Cortex of kidney (tissue), 1 donor: ENCODE measurements at places on chromosomes 2 and 18.

GRCh38 chr2:133338224-133338623 is 230.0 kb downstream of the NCKAP5 start:
- DNase-seq: no peak

DNA sequence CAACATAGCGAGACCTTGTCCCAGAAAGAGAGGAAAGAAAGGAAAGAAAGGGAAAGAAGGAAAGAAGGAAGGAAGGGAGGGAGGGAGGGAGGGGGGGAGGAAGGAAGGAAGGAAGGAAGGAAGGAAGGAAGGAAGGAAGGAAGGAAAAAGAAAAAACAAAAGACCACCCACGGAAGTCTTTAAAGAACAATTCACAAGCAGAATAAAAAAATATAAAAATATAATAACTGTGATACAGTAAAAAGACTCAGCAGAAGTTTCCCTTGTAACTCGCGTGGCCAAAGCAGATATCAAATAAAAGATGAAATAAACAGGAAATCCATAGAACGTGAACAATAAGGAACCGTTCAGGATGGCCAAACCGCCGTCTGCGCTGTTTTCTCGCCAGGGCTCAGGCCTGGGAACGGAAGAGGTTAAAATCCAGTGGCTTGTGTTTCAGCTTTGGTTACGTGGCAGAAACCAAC is 1.2 kb upstream of the SLC1A4 start:
- DNase-seq: no peak

- DNase-seq: no peak
These were observed 323.9 kb upstream of the SOX11 start for GRCh38 chr2:5368263-5368662.

DNA sequence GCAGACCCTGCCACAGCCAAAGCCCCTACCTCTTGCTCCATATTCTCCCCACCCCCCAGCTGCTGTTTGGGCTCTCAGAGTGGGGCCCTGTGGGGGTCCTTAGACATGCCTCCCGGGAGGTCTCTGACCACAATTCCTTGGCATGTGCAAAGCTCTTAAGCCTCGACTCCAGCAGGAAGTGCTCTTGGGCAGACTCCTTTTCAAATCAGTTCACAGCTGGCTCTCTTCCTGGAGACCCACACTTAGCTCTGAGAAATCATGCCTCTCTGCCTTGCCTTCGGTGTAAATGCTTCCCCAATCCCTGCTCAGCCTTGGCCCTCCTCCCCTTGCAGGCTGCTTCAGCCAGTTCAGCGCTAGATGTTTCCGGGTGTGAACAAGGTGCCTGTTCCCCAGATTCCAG is 46.9 kb downstream of the NGEF start:
- DNase-seq: no peak

- DNase-seq: no peak
These were observed 20.8 kb downstream of the KCNF1 start for GRCh38 chr2:10932345-10933151.

- DNase-seq: no peak
These were observed 206.1 kb downstream of the KLHL29 start for GRCh38 chr2:23591111-23591510.

DNA sequence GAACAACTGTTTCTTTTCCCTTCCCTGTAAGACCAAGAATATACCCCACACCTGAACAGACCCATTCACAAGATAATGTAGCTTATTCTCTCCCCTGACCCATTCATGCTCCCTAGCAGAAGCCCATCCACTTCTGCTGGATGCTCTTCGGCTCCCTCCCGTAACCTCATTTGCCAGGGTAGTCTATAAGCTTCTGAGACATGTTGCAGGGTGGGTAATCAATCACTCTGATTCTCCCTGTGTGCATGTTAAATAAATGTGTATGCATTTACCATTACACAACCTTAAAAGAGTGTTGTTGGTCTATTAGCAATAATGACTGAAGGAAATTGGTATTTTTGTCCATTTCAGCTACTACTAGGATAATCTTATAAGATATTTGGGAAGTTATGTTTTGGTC is 1.3 kb downstream of the SLC19A3 start:
- DNase-seq: no peak

DNA sequence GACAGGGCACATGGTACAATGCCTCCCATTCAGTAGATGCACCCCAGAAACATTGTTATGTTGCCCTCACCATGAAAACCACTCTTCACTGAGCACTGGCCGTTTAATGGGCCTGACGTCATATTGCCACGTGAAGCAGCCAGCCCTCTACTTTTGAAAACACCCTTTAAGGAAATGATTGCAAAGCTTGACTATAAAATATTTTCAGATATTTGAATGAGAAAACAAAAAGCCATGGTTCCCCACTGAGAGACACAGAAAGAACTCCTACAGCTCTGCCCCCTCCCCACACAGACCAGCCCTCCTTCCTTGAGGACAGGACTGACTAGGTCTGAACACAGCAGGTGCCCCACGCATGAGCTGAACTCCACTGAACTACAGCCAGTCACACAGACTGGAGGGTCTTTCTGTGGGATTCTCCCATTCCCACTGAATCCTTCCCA is 349.1 kb downstream of the ANAPC1 start:
- no peak for DNase-seq

- DNase-seq: no peak
These were observed 1.6 kb downstream of the KCNJ3 start for GRCh38 chr2:154700136-154700535.

DNA sequence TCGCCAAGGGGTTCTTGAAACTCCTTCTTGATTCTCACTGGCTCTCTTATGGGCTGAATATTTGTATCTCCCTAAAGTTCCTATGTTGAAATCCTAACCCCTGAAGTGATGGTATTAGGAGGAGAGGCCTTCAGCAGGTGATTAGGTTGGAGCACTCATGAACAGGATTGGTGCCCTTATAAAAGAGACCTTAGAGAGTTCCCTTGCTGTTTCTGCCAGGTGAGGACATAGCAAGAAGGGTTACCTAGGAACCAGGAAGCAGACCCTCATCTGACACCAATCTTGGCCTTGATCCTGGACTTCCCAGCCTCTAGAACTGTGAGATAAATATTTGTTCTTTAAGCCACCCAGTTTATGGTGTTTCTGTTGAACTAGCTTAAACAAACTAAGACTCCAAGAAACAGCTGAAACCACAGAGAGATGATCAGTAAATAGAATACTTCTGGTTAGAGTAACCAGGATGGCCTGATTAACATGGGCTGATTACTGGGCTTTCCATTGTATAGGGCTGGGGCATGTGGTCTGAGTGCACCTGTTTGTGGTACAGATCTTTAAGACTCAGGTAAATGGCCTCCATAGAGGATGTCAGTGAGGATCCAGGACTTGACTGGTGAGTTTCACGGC is 7.7 kb upstream of the CDC42EP3 start:
- DNase-seq: no peak

DNA sequence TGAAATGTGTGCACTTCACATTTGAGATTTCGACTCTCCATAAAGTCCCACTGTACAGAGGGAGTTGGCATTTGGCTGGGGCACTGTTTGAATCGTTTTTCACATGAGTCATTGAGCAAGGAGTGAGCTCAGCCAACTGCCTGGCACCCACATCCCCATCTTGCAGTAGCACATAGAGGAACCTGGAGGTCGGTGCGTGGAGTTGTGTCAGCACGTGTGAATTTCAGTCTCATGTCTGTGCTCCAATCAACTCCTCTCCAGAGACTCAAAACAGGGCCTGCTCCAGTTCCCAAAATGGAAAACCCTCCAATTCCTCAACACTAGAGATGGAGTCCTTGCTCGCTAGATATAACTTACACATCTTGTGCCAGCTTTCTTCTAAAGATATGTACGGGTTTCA is 126.8 kb upstream of the CAPN13 start:
- no peak for DNase-seq

GRCh38 chr18:49074505-49074904 is 123.7 kb upstream of the SMAD7 start:
- no peak for DNase-seq

GRCh38 chr2:7523481-7524120 is 606.4 kb downstream of the RNF144A start:
- no peak for DNase-seq

DNA sequence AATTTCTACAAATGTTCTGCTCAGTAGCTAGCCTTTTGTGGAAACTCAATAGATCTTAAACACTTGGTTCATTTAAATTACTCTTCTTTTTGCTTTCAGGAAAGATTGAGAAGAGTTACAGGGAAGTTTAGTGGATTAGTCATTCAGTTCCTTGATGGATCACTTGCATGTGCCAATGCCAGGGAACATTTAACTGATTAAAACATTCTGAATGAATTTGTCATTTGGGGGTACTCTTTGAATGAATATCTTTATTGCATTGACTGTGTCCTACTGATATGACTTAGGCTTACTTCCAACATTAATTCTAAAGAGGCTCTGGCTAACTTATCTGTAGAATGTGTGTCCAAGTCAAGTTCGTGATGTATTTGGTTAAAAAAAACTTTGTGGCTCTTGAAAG is 199.8 kb downstream of the PLCL1 start:
- DNase-seq: no peak

DNA sequence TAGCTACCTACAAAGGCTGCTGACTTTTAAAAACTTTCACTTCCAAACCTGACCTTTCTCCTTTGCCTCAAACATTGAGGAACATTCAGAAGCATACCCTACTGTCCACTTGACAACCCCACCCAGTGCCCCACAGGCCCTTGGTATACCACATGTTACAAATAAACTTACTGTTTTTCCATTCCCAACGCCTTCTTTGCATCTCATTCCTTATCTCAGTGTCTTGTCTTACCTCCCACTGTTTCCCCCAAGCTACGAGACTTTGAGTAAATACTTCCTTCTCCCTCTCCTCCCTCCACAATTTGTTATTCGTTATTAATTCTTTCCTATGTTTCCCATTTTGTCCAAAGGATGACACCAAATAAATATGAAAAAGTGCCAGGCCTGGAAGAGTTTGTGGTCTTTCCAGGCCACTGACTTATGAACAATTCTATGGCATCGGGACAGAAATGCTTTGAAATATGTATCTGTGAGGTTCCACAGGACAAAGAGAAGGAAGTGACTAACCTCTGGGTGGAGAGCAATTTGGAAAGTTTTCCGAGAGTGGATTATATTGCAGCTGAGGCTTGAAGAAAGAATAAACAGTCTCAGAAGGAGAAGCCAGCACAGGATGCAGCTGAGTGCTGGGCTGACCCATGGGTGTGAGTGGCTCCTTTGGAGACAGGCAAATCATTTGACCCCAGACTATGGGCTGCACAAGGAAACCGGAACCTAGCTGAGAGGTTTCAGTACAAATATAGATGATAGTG is 409.0 kb downstream of the LPIN1 start:
- DNase-seq: no peak

DNA sequence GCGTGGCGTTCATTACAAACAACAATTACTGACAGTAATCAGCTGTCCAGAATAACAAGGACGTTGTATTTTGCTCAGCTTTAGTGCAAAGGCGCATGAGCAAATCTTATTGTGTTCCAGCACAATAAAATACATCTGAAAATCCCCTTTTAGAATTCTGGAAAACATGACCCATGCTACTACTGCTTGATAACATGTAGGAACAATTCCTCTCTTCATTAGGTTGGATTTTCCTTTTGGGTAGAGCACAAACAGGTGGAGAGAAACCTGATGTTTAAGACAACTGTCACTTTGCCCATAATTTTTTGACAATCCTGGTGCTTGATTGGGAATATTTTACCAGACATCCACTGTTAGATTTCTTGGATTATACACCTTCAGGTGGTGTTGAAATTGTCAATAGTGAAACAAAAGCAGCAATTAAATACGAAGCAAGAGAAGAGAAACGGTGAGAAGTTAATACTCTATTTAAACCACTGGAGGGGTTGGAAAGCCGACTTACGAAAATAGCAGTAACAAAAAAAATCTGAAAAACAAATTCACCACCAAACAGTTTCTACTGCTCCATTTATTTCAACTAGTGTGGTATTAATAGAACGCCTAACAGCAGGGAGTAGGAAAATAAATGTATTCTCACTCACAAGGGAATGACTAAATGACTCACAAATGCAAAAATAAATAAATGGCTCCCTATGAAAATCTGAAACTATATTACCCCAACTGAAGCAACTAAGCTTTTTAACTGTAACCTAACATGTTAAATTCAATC is 102.7 kb downstream of the CPO start:
- DNase-seq: no peak

DNA sequence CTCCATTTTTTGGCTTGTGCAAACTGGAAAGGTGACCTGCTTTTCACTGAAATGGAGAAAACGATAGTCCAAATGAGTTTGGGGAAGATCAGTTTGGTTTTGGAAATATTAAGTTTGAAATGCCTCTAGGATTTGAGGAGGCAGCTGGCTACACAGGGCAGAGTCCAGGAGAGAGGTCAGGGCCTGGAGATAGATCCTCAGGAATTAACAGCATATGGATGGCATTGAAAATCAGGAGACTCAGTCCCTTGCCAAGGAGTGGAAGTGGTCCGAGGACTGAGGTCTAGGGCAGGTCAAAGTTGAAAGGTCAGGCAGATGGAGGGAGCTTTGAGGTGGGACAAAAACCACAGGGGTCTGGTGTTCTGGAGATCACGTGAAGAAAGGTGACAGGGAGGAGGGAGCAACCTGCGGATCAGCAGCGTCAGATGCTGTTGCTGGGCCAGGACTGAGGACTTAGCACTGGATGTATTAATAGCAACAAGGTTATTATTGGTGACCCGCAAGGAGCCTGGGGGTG is 83.7 kb downstream of the EIF2AK3 start:
- DNase-seq: no peak

DNA sequence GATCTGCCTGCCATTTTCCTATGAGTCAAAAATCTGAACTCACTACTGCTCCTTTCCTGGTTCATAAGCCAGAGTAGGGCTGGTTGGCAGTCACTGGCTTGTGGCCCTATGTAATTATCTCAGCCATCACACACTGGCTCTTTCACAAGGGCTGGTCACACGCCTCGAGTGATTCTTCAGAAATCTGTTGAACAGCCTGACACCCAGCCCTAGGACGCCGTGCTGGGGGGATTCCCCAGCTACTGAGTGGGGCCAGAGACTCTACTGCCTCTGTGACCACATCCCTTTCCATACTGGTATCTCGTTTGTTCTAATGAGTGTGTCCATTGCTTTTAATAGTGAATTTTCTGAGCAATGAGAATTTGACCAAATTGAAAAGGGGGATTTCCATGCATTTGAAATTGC is 45.8 kb upstream of the RBM44 start:
- no peak for DNase-seq

DNA sequence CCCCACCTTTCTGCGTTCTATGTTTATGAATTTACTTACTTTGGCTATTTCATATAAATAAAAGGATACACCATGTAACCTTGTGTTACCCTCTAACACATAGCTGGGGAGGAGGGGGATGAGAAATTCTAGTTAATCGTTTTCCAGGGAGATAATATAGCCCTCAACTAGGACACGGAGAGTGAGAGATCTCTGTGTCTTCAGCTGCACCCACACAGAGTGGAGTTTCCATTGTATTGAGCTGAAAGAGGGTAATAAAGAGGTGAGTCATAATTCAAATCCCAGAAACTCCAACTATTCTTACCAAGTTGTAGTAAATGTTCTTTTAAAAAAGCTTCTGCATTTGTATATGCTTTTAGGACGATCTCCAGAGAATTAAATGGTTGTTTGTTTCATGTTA is 110.1 kb upstream of the SULT1C3 start:
- DNase-seq: no peak

GRCh38 chr2:46306988-46307655 is 9.9 kb downstream of the EPAS1 start:
- DNase-seq: no peak

GRCh38 chr18:52791321-52791720 is 451.3 kb downstream of the DCC start:
- no peak for DNase-seq
